Activated naive CD4-positive, alpha-beta T cell treated with anti-CD3 and anti-CD28 coated beads, Interleukin-2, amount 10 ng/mL, durations not matched to agents 5 hours and 36 hours (primary cell): ENCODE measurements at places on chromosomes 5 and 9. TPM values are rescaled to one million over a fixed set of nuclear protein-coding genes. Genes with fewer than 3 reads are reported as not detected.

ZNF354C gene
- total RNA-seq, result 7.1 TPM

CNTLN gene
- total RNA-seq, result 0.43 TPM

GPR21 gene
- 0.78 TPM for total RNA-seq

NRARP gene
- total RNA-seq, result 1.1 TPM

ADAMTS13 gene
- 1.7 TPM for total RNA-seq

F12 gene
- 0.70 TPM for total RNA-seq

EMB gene
- 139 TPM for total RNA-seq

REEP2 gene
- 1.1 TPM for total RNA-seq
